ENCODE measurements at places on chromosomes 3 and 15.

- DNase-seq = no peak
Observed at GRCh38 chr15:100196326-100197058, 145.3 kb downstream of the ADAMTS17 start.

GRCh38 chr15:32113224-32113623, 82.9 kb downstream of the CHRNA7 start:
- no peak for DNase-seq

GRCh38 chr3:34150992-34151391, 352.6 kb downstream of the PDCD6IP start:
- DNase-seq = no peak

DNA sequence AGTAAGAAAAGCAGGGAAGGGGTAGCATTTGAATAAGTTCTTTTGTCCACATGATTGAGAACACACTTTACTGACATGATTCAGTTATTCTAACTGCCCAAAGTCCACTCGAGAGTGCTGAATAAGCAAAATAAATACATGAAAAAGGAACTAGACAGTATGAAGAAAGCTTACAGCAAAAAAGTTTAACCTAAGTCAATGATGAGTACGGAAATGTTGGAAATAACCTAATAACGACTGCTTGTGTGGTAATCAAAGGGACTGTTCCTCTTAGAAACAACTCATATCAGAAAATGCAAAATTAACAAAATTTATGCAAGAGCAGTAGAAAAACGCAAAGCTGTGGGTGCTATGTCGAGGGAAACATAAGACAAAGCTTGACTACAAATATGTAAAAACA, 36.6 kb downstream of the DMXL2 start:
- DNase-seq = no peak

GRCh38 chr3:174854987-174855386, 4.1 kb upstream of the NAALADL2 start:
- no peak for DNase-seq

- no peak for DNase-seq
Observed at GRCh38 chr15:59918994-59919951, 84.8 kb upstream of the FOXB1 start.

GRCh38 chr3:45318689-45319088, 69.7 kb upstream of the LARS2 start:
- DNase-seq = no peak

- DNase-seq = no peak
Observed at GRCh38 chr3:42836150-42837123, 27.2 kb downstream of the ACKR2 start.

DNA sequence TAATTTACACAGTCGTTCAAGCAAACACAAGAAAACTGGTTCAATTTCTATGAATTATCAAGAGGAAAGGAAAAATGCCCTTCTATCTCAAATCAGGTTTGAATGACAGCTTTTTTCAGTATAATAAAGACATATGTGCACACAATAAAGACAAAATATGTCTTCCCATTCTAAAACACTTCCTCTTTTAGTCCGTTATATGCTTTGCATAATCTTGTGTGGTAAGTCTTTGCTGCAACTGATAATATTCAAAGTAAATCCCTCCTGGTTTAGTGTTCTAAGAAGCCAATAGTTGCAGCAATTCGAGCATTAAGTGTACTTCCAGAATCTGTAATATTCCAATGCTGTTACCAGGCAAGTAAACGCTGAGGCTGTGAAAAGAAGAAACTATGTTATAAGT, 43.7 kb upstream of the MAPKBP1 start:
- DNase-seq = no peak

- DNase-seq = no peak
Observed at GRCh38 chr3:193978486-193978885, 157.5 kb upstream of the HES1 start.

GRCh38 chr3:177062052-177062732, 135.1 kb downstream of the TBL1XR1 start:
- DNase-seq = no peak

DNA sequence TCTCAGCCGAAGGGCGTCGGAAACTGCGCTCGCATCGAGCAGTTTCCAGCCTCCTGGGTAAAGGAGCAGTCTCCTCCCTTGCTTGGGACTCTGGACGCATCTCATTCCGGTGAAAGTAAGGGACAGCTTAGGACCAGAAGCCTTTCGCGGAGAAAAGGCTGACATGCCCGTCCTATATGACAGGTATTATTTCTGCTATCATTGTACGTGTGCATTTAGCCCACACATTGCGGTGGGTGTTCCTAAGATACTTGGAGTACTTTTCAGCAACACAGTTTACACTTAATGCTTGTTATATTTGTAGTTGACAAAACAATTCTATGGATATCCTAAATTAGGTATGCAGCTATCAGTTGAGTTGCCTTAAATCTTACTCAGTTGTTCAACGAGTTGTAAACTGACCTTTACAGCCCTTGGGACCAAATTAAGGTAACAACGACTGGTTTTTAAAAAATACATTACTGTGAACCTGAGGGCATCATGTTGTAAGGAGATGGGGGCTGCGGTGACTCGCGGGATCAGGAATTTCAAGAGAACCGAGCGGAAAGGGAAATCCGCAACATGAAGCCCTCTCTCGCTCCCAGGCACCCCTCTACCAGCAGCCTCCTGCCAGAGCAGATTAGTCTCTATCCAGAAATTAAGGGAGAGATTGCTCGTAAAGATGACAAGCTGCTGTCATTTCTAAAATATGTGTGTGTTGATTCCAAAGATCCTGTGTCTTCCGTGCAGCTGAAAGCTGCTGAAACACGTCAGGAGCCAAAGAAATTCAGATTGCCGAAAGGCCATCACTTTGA, 632 bp upstream of the COPS2 start:
- no peak for DNase-seq

- DNase-seq = no peak
Observed at GRCh38 chr3:117120014-117120413, 410.4 kb downstream of the TUSC7 start.

GRCh38 chr3:112391648-112392047, 58.7 kb downstream of the CD200 start:
- no peak for DNase-seq

DNA sequence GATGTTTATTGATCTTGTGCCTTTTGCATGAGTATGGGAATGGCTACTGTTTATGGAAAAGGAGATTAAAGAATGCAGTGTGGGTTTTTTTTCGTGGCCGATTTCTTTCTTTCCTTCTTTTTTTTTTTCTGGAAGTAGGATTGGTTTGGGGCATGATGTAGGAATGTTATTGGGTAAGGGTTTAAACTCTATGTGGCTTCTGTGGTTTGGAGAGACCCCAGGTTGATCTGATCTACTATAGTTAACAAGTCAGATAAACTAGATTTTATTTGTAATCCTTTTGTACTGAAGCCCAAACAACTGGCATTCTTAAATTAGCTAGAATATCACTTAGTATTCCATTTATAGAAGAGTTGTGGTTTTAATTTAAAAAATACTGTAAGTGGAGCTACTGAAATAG, 304.8 kb downstream of the LPP start:
- DNase-seq = no peak

GRCh38 chr3:107965136-107965655, 125.6 kb downstream of the CD47 start:
- no peak for DNase-seq

DNA sequence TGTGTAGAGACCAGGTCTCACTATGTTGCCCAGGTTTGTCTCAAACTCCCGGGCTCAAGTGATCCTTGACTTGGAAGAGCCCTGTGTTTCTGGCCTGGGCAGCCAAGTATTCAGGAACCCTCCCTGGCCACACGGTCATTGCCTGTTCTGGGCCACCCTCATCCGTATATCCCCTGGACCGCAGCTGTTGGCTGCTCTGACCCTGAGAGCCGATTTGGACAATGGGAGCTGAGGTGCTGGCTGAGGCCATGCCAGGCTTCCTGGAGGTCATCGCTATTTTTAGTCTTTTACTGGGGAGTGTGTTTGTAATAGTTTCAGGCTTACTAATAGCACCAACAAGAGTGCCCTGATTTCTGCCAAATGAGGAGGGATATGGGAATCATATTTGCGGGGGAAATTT, 60.7 kb downstream of the ADAMTS7 start:
- no peak for DNase-seq

- DNase-seq = no peak
Observed at GRCh38 chr3:74023395-74023794, 398.7 kb upstream of the PDZRN3 start.

DNA sequence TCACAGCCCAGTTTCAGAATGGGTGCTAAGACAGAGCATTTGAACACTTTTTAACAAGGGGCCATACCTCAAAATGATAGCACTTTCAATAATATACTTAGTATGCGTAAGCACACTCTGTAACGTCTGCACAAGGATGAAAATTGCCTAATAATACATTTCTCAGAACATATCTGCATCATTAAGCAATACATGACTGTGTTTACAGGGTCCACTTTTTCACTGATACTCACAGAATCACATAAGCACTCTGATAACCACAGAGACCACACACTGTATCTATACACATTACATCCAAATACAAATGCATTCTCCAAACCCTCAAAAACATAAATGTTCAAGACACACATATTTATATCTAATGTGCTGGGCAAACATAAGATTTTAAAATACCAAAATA, 79.8 kb downstream of the NR1I2 start:
- no peak for DNase-seq

DNA sequence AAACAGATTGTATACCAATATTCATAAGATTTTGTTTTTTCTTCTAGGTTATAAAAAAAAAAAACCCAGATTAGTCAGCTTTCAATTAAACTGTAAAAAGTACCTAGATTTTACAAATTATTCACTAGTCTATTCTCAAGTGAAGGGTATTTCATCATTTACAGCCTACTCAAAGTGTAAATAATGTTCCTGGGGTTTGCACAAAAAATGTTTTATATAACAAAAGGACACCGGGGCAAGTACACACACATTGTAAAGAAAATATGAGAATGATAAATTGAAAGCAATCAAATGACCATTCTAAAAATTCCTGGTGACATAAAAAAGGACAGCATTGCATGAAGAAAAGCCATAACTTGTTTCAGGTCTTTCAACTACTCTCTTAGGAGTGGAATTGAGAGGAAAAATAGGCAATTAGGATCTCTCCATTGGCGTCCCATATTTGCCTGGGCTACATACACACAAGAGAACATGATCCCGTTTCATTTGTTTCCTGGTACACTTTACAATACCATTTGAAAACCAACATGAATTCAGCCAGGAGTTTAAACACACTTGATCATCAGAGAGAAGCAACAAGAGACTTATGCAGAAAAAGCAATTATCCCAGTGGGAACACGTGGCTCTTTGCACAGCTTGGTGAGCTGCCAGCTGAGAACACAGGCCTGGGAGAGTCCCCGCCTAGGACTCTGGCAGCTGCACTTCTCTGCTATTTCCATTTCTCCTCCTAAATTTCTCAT, 1039.2 kb downstream of the ROBO1 start:
- DNase-seq = no peak

DNA sequence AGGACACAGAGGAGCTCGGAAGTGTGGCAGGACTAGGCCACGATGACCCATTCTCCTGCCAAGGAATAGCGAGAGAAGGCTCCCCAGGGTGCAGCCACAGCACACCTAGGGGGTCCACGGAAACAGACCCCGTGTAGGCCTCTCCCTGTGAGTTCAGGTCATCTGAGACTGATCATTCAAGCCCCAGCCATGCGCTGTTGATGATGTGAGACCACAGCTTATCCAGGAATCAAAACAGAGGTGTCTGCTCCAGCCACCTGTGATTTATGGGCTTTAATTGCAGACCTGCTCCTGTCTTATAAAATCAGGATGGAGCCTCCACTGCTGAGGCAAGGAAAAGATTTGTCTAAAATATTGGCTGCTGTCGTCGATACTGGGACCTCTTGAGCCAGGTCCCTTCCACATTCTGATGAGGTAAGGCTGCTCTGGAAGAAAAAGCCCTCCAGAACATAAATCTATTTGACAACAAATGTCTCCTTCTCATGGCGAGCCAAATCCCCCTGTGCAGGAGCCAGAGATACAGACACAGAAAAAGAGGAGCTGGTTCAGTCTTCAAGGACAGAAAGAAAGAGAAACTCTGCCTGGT, 186.7 kb downstream of the TJP1 start:
- DNase-seq = no peak

- no peak for DNase-seq
Observed at GRCh38 chr15:96720251-96720650, 389.8 kb downstream of the NR2F2 start.

DNA sequence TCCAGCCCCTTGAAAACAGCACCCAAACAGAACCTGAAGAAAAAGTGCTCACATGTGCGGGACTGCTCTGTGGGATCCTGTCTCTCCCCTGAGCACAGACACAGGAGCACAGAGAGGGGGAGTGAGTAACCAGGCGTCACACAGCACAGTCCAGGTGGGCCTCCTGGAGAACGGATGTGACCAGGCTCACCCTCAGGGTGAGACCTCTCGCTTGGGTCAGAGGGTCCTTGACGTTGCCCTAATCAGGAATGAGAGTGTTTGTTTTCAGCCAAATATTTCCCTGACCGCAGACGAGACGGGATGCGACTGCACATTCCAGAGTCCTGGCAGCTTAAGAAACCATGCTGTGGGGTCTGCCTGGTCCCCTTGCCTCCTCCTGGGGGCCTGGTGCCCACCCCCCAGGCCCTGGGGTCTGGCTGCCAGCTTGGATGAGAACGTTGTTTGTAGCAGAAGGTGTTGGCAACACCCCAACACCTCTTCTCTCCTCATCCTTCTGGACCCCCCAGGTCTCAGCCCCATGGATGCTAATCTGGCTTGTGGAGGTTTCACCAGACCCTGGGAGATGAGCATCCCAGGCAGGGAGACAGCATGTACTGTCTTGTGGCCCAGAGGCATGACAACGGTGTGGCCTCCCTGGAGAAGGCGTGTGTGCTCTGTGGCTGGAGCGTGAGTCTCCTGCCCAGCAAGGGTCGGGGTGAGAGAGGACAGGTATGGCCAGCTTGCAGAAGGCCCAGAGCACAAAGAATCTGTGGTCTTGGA, 42.1 kb upstream of the SLC6A6 start:
- DNase-seq = no peak

DNA sequence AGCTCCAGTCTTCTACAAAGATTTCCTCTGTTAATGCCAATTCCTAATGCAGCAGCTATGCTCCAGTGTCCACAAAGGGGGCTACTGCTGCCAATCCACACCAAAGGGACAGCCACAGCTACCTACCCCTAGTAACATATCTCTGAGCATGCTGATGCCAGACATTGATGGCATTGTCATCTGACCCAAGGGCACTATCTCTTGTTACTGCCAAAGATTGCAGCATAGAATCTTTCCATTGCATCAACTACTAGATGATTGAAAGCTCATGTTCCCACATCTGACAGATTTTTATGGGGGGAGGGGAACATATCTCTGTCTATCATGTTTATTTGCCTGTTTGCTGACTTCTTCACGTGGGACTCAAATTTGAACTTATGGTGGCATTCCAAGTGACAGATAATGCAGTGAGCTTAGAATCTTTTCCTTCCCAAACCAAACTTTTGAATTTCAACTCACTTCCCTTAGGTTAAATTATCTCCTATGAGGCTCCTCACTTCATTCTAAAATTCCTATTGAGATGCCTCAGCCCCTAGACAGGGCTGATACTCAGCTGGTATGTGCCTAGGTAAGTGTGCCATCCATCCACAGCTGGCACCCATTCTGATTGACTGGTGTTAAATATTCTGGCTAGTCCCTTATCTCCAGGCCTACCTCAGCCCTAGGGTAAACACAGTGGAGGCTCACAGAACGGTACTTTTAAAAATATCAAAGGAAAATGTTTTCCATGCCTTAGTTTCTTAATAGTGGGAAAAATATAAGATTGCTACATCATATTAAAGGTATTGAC, 100.3 kb downstream of the STRIT1 start:
- no peak for DNase-seq

- no peak for DNase-seq
Observed at GRCh38 chr3:4425707-4426106, 41.4 kb downstream of the SUMF1 start.
